ENCODE measurements at places on chromosomes 5 and 9.

DNA sequence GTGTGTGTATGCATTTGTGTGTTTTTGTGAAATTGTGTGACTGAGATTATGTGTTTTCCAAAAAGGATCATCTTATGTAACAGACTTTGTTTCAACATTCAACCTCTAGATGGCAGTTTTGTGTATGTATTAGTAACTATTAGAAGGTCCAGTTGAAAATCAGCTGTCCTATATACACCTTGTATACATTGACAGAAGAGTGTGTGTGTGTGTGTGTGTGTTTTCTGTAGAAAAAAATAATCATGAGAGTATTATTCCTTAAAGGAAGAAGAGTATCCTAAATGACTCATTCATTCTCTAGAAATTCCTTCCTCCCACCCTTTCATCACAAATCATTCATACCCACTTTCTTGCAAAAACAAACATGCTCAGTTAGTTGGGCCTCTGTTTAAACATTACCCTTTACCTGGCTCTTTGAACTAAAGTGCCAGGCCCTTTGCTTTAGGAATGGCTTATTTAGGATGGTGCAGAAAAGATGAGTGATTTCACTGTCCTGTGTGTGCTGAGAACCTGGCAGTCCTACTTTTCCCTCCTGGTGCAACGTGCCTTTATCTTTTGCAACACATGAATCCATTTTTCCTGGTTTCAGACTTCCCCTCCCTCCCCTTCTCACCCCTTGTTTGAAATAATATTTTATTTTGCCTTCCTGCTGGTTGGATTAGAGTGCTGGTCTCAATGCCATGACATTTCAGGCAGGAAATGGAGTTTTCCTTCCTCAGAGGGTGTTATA is 152.2 kb downstream of the ARHGAP26 start:
- peak; percentile 28 for DNase-seq

DNA sequence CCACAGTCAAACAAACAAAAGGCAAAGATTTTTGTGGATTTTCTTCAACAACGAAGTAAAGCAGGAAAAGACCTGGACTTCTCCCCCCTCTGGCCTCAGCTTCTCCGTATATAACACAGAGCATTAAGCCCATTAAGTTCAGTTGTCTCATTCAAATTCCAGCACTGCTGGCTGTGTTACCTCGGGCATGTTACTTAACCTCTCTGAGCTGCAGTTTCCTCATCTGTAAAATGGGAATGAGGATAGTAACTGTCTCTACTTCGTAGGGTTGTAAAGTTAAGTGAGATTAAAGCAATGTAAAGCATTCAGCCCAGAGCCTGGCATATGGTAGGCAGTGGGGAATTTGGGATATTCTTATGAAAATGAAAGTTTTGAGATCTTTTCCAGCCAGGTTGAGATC is 92.7 kb upstream of the SMIM23 start:
- no peak for DNase-seq

DNA sequence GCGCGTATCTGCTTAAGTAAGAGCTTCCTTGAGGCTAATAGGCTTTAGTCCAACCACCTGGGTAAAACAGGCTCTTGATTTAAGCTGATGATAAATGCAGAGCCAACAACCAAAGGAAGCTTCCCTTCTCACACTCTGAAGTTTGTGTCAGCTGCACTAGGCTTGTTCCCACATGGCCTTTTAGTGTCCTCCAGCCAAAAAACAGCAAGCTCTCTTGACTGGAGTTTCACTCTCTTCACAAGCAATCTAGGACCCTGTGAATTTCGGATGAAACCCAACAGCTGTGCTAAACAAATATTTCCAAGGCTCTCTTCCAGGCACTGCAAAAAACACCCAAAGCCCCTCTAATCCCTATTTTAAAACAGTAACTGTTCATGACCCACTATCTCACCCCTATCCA is 63.9 kb downstream of the SAXO1 start:
- DNase-seq = no peak

DNA sequence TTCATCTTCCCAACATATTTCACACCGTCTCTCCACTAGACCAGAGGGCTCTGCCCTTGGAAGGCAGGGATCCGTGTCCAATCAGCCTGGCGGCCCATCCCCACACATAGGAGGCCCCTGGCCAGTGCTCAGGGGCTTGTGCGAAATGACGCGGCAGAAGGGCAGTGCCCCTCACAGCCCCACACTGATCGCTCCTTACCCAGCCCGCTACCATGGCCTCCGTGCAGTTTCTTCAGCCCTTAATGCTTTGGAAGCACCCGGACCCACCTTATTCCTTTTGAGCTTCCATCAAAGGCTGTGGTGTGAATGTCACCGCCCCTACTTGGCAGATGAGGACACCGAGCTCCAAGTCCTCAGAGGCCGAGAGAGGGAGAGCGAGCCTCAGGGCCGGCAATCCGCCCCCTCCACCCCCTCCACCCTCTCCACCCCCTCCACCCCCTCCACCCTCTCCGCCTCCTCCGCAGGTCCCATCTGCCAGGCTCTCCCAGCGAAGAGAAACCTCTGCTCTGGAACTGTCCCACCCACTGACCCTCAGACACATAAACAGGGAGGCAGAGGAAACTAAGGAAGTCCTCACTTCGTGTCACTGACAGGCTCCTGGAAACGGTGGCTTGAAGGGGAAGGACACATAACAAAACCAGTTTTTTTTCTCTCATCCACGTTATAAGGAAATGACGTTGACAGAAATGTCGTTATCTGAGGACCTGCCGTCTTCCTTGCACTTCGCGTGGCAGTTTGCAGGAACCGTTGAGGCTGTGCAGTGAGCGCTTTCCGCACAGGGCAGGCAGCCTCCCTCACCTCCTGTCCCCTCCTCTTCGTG is 13.9 kb downstream of the QSOX2 start:
- DNase-seq = no peak

- no peak for DNase-seq
Measured at GRCh38 chr9:128713941-128714573, 9.9 kb downstream of the ZDHHC12 start.

DNA sequence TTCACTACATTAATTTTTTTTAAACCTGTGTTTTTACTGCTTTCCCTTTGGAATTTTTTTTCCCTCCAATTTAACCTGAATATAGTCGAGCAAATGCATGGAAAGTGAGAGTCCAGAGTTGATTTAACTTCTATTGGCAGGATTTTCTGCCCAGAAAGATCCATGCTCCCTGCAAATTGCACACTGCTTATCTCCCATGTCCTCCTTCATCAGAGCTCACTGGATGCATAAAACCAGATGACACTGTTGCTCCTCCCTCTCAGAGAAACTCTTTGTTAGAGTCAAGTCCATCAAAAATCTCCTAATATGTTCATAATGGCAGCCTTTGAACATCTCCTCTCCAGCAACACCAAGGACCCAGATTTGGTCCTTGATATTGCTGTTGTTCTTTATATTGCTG is 297.0 kb upstream of the SLC24A2 start:
- DNase-seq = no peak

GRCh38 chr9:110782701-110783100 is 114.1 kb downstream of the MUSK start:
- DNase-seq = no peak

DNA sequence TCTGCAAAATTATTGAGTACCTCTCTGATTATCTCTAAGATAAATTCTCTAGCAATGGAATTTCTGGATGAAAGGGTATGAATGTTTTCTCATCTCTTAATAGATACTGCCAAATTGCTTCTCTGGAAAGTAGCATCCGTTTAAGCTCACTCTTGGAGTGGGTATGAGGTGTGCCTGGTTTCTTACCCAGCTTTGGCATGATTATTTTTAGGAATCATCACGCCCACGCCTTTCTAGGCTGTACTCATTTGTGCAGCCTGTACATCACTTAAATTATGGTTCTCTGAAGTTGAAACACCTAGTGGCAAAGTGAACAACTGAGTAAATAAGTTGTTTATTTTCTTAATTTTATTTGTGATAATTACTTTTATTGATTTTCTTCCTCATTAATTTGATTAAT is 156.5 kb upstream of the IL12B start:
- DNase-seq = no peak

DNA sequence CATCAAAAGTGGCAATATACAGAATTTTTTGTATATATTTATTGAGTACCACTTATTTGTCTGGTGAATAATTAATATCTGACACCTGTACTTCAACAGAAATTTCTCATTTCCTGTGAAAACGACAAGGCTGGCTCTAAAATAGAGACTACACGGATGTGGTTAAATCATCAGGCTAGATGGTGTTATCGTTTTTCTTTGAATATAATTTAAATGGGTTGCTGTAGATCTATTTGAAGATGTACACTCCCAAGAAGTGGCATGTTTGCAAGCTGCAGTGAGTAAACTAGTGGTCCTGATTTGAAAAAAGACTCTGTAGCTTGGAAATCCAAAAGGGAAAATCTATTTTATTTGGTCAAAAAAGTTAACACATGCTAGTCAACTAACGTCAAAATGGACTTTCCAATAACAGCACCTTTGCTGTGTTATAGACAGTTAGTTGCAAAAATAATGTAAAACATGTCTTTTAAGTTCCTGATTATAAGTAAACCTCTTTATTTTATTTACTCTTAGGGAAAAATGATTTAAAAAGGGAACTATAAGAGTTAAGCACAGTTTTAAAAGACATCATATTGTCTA is 13.8 kb downstream of the ST8SIA4 start:
- no peak for DNase-seq

DNA sequence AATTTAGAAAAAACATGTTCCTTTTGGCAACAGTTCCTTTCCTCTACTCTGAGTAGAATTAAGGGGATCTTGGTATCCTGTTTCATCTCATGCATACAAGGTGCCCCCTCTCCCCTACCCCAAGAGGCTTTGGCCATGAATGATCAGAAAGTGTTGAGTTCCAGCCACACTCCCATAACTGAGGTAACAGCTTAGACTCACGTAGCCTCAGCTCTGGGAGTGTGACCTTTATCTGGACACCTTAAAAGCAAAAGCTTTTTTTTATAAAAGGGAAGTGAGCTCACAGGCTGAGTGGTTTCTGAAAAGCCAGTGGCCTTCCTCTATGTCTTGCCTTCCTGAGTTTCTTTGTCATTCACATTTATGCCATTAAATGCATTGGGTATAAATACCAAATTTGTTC is 900 bp upstream of the HAVCR2 start:
- no peak for DNase-seq

- DNase-seq = no peak
Measured at GRCh38 chr9:126989847-126990842, 75.6 kb downstream of the RALGPS1 start.

GRCh38 chr5:96978812-96979449 is 43.1 kb downstream of the LNPEP start:
- DNase-seq = peak; percentile 20

DNA sequence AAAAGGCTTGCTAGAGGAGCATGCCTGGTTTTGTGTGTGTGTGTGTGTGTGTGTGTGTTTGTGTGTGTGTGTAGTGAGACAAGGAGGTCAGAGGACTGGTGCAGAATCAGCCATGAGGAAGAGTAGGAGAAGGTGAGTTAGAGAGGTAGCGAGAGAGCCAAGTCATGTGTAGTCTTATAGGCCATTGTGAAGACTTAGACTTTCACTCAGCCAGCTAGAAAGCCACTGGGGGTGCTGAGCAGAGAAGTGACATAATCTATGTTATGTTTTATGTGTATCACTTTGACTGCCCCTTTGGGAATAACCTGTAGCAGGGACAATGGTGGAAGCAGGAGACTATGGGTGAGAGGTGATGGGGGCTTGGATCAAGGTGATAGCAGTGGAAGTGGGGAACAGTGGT is 180.5 kb upstream of the CLINT1 start:
- DNase-seq = no peak

GRCh38 chr9:88572684-88573083 is 37.7 kb downstream of the NXNL2 start:
- DNase-seq = no peak

- DNase-seq = peak; percentile 75
Measured at GRCh38 chr9:3751125-3751758, 225.4 kb upstream of the RFX3 start.

GRCh38 chr5:68259700-68260099 is 44.1 kb downstream of the PIK3R1 start:
- no peak for DNase-seq

- no peak for DNase-seq
Measured at GRCh38 chr9:76082057-76082456, 191.6 kb downstream of the PCSK5 start.

GRCh38 chr9:109815366-109815947 is 35.5 kb downstream of the PALM2AKAP2 start:
- DNase-seq = no peak

DNA sequence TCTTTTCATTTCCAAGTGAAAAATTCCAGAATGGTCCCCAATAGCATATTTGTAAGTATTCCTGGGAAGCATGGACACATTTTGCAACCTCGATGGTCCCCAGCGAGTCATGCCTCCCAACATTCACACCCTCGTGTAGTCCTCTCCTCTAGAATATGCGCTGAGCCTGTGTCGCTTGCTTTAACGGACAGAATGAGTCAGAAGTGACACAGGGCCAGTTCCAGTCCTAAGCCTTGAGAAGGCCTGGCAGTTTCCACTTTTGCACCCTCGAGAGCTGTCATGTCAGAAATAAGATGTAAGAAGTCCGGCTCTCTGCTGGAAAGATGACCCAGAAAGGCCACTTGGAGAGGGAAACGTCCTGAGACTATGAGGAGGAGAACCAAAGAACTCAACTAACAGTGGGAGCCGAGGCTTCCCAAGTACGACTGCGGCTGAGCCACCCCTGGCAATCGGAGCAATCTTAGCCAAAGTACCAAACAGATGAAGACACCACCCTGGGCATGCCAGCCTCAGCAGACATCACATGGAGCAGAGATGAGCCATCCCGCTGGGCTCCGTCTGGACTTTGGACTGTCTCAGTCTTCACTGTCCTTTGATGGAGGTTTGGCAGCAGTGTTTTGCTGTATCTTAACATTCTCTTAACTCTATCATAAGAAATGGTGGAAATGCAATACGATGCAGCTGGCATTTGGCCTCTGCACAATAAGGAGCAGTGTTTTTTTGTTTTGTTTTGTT is 42.6 kb upstream of the GFPT2 start:
- no peak for DNase-seq

- DNase-seq = no peak
Measured at GRCh38 chr5:151924564-151925301, at the start of gene GLRA1. Gene GLRA1 (minus strand): TSS chr5:151924851. CDS start chr5:151924549, 302 bp downstream.

DNA sequence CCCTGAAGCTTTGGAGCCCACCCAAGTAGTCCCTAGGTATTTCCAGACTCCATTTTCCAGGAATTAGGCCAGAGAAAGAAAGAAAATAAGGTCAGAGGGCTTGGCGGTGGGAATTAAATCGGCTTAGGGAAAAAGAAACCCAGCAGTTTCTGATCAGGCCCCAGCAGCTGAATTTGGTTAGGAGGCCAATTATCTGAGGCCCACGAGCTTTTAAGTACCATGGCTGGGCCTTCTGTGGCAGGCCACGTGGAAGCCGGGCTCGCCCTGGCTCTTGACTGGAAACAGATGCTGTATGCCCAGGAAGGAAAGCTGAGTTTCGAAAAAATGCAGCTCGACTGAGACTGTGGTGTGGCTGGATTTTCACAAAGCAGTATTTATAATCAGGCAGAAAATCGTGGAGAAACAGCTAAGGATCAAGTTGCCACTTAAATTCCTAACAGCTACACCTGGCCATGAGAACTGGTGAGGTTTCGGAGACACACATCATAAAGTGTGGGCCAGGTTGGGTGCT is 75.1 kb upstream of the PANK3 start:
- DNase-seq = peak; percentile 79

GRCh38 chr5:120137582-120137981 is 326.5 kb upstream of the PRR16 start:
- DNase-seq = no peak
